ENCODE measurements at places on chromosomes 7 and 10.
A peak's percentile ranks its signal among the peaks of the same experiment; 100 is the strongest.

- no peak for DNase-seq
Observed at GRCh38 chr7:132450188-132450587, 126.1 kb downstream of the PLXNA4 start.

- no peak for DNase-seq
Observed at GRCh38 chr7:137003566-137003965, 135.1 kb downstream of the CHRM2 start.

DNA sequence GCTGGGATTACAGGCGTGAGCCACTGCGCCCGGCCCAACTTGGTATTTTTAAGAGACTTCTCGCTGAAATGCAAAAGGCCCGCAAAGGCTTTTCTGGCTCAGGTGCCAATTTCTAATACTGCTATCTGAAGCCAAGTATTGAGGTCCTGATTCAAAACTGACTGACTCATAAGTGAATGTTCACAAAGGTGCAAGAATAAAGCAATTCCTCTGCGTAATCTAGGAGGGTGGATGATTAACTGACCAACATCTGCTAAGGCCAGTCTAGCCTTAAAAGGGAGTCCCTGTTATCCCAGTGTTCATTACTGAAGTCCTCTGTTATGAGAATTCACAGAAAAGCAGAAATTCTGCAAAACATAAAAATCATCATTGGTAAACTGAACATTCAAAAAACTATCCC, 111.4 kb downstream of the SRPK2 start:
- DNase-seq: no peak

DNA sequence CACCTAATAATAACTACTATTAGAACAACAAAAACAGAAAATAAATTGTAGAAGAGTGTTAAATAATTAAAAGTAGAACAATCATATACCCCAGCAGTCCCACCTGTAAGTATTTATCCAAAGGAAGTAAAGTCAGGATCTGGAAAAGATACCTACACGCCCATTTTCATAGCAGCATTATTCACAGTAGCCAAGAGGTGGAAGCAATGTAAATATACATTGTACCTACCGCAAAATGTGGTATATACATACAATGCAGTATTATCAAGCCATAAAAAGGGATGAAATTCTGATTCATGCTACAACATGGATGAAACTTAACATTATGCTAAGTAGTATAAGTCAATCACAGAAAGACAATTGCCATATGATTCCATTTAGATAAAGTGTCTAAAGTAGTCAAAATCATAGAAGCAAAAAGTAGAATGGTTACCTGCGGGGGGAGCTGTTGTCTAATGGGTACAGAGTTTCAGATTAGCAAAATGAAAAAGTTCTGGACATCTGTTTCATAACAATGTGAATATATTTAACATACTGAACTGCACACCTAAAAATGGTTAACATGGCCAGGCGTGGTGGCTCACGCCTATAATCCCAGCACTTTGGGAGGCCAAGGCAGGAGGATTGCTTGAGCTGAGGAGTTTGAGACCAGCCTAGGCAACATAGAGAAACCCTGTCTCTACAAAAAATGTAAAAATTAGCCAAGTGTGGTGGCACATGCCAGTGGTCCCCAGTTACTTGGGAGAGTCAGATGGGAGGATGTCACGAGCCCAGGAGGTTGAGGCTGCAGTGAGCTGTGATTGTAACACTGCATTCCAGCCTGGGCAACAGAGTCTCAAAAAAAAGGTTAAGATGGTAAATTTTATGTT, 6.0 kb upstream of the TMED4 start:
- peak; percentile 45 for DNase-seq

DNA sequence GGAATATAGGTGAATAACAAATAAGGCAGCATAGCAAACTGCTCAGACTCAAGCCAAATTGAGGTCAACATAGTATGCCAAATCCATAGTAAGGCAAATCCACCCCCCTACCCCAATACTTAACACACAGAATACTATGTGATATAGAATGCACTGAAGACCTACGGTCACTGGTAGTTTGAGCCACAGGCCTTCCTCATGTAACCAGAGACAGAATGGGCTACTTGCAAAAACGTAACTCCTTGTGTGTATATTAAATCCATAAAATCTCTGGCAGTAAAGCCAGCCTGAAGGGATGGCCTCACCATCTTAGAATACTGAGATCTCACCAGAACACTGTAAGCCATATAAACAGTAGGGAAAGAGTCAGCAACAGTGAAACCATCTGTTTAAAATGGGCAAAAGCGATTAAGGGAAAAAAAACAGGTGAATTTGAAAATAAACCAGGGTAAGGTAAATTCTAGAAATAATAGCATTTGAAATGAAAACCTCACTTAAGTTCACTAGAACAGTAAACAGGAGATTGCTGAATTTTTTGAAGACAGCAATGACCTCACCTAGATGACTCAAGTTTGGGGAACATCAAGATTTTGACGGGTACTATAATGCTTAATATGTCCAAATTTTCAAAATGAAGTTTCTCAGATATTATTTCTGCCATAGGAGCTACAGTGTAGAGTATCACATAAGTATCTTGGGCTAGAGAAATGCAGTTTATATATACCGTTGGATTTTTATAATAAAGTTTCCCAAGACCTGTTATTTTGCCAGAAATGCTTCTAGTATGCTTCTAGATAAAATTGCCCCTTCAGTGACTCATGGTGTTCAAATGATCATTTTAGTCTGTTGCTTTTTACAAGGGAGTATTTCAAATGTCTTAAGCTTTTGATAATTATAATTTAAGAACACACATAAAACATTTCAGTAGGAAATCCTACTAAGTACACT, 13.9 kb downstream of the HNRNPA2B1 start:
- DNase-seq: no peak

GRCh38 chr10:130560116-130560515, 423.9 kb downstream of the GLRX3 start:
- DNase-seq: no peak

DNA sequence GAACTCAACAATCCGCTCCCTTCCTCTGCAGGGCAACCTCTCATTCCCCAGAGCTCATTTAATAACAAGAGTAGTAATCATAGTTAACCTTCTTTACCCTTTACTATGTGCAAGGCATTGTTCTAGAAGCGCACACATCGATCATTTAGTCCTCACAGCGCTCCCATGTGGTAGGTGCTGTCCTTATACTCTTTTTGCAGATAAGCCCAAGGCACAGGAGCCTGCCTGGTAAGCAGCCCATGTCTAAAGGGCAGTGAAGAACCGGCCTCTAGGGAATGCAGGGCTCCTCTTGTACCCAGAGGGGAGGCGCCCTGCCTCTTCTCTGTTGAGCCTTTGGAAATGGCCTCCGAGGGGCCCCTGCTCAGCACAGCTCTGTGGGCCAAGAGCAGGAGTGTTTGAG, 14.3 kb downstream of the CHST3 start:
- DNase-seq: no peak

- DNase-seq: no peak
Observed at GRCh38 chr7:34075523-34076370, 170.4 kb downstream of the BMPER start.

DNA sequence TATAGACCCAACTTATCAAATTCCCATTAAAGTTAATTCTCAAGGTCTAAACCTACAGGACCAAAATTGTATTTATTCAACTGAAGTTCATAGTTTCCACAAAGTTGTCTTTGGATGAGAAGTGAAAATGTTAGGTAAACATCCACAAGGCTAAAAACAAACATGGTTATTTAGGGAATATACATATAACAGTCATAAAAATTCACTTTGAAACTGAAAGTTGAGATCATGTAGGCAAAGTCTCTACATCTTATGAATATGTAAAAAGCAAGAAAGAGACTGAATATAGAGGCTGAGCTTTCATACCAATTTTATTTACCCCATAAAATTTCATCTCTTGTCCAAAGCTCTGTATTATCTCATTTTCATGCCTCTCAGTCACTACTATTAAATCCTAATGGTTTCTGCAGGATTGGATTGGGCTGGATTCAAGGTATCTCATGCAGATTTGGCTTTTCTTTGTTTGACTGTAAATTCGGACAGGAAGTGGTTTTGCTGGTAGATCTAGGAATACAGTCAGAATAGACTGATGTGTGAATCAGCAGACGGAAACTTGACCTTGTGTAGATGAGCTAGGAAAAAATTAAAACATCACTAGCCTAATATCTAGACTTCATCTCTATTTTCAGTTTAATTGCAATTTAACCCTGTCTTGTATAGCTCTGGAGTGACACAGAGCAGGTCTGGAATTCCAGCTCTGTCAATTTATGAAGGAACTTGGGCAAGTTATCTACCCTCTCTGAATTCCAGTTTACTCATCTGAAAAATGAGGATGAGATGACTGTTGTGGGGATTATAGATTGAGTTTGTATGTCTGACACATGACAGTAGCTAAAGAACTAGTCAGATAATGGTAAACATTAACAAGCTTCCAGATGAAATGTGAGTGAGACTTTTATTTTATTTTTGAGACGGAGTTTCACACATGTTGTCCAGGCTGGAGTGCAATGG, 27.3 kb upstream of the SKAP2 start:
- no peak for DNase-seq

- no peak for DNase-seq
Observed at GRCh38 chr10:49736564-49737113, 25.5 kb downstream of the OGDHL start.

DNA sequence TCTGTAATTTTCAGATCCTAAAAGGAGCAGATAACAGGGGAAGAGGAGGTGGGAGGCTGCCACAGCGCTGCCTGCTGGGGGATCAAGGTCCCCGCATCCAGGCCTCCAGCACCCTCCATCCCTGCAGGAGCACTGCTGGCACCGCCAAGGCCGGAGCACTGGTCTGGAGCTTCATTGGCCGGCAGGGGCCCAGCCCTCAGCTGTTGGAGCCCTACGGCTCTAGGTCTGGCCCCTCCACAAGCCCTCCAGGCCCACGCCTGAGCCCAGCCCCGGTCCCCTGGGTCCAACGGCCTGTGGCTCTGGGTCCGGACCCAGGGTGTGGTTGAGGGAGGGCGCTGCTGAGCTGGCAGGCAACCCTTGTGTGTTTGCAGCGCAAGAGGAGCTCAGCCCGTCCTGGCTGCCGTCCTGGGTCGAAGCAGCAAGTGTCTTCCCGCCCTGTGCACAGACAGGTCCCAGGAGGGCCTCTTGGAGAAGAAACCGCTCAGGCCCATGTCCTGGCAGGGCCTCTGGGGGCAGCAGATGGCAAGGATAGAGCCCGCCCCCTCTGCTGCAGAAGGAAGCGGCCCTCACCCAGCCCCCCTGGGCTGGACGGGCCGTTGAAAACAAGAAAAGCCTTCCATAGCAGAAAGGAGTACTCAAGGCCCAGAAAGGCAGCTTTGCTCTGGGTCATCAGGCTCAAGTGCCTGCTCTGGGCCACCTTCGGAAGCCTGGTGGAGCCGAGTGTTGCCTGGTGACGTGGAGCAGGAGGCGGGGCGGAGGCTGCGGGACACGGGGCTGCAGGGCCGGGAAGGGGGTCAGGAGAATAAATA, 54.3 kb upstream of the TNRC18 start:
- no peak for DNase-seq

DNA sequence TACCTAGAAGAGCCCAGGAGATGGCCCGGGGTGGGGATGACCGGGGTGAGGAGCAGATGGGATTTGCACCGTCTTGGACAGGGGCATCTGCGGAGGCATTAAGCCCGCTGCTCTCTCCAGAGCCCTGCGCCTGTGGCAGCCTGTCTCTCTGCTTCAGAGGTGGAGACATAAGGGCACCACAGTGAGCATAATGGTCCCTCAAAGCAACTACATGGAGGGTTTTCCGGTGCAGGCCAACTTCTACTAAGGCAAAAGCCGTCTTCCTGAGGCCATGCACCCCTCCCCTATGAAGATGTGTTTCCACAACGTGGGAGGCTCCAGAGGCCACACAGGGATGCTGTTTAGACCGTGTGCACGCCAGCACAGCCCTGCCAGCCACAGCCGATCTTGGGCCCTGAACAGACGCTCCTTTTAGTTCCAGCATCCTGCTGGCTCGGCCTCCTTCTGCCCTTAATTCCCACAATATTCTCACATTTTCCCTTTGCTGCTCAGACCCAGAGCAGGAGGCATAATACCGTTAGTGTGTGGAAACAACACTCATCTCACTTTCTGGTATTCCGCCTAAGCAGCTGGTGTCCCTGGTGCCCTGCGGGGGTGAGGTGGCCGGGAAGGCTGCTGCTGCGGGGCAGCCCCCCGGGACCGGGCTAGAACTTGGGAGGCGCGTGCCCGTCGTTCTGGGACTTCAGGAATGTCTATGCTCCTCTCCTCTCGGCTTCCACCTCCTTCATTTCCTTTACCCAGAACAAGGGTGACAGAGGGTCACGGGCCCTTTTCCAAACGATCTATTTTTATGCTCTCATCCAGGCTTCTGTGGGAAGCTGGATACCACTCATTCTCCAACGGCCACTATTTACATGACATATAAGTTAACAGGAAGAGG, 266.9 kb downstream of the TNS3 start:
- DNase-seq: no peak

- no peak for DNase-seq
Observed at GRCh38 chr7:134820778-134821177, 41.3 kb downstream of the CALD1 start.

DNA sequence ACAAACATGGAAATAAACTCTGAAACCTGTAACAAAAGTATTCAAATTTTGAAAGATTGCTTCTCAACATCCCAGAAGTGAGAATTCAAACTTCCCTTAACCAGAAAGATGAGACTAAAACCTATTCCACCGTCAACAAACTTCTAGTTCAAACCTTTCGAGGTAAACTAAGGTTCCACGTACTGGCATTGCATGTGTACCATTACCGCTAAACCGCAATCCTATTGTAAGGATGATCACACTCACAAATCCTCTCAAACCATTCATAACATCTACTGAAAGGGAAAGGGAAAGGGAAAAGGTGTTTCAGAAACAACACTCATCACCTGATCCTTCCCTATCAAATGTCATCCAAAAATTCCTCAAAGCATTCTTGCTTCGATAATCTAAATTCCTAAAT, 3.1 kb downstream of the SMURF1 start:
- no peak for DNase-seq

- no peak for DNase-seq
Observed at GRCh38 chr10:7788639-7789286, 786 bp downstream of the ATP5F1C start.

GRCh38 chr10:598415-599170, 90.9 kb downstream of the DIP2C start:
- DNase-seq: no peak

DNA sequence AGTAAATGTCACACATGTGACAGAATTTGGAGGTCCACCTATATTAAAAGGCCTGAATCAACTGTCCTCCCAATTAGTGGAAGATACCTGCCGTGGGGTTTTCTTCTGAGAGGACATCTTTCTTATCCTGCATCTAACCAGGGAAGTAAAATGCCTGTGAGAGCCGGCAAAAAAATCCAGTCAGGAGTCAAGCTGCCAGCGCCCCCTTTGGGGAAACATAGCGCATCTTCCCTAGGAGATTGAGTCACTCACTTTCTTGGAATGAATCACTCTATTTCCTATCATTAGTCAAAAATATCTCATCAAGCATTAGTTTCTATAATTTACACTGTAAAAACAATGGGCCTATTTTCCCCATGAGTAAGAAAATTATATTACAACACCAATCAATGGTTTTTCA, 66.4 kb upstream of the ANK3 start:
- no peak for DNase-seq
